ENCODE measurements at places on chromosomes 3 and 15.

GRCh38 chr15:77027697-77028450, 32.9 kb downstream of the PSTPIP1 start:
- peak; percentile 36 for DNase-seq

- DNase-seq: no peak
These were observed 10.4 kb downstream of the TEX264 start for GRCh38 chr3:51681453-51681852.

- peak; percentile 83 for DNase-seq
These were observed 532.8 kb downstream of the FOXP1 start for GRCh38 chr3:71050538-71051258.

DNA sequence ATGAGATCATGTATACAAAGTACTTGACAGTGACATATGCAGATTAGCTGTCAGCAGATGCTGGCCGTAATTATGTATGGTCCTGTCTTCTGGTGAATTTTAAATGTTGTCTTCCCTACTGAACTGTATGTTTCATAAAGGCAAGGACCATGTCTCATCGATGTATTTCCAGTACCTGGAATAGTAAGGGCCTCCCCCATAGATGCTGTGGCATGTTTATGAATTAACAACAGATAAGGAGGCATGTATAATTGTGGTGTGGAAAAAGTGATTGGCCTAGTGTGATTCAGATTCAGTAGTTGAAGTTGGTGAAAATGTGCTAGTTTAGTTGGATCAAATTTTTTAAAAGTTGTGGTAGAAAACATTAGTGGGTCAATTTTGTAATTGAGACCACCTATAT, 202.7 kb upstream of the SLC2A2 start:
- DNase-seq: no peak

DNA sequence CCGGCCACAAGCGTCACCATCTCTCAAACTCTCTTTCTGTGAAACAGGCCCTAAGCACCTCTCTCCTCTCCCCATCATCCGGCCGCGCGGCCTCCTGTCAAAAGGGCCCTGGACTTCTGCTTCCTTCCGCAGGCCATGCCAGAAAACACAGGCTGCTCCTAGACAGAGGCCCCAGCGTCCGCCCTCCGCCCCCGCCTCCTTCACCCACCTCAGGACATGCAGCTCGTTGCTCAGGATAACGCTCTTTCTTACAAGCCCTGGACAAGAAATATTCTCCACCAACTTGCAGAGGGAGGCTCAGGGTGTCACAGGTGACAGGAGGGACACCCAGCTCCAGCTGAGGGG, 212.0 kb downstream of the XXYLT1 start:
- no peak for DNase-seq

- DNase-seq: no peak
These were observed 124.1 kb upstream of the CHRM5 start for GRCh38 chr15:33844186-33844585.

- no peak for DNase-seq
These were observed 16.7 kb upstream of the MYH15 start for GRCh38 chr3:108527109-108527508.

GRCh38 chr15:31544361-31544760, 217.7 kb downstream of the KLF13 start:
- DNase-seq: no peak

DNA sequence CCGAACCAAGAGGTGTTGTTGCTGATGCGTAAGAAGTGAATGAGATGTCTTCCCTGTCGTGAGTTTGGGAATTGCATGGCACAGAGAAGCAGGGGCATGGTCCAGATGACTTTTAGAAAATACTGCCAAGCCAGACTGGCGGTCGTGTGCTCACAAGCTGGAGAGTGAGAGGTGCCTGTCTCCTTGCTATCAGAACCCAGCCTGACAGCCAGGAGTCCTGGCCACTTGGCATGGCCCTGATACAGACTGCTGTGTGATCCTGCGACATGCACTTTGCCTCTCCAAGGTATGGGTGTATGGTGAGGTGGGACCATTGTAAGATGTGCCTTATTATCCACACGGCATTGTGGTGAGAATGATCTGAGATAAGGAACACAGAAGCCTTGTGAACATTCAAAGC, 93.0 kb downstream of the SMAD3 start:
- DNase-seq: no peak

DNA sequence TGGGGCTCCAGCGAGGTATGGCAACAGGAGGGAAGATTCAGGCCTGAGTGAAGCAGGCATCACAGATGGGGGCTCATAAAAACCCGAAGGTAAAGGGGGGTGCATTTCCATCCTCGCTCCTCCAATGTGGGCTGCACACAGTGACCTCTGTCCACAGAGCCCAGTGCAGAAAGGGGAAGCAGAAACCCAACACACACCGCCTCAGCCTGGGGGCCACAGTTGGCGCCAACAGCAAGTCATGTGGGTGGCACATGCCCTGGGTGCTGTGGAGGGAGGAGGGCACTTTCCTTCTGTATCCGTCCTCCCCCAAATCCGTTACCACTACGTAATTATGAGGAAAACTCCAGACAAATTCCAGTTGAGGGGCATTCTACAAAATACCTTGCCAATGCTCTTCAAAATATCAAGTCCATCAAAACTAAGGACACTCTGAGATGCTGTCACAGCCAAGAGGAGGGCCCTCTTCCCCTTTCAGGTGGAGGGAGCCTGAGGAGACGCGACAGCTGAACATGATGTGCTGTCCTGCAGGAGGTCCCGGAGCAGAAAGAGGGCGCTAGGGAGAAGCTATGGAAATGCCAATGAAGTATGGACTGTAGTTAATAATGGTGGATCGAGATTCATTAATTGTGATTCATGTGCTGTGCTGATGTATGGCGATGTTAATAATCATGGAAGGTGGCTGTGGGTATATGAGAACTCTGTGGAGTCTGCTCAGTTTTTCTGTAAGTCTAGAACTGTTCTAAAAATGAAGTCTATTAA, 16.4 kb downstream of the APBA2 start:
- no peak for DNase-seq

DNA sequence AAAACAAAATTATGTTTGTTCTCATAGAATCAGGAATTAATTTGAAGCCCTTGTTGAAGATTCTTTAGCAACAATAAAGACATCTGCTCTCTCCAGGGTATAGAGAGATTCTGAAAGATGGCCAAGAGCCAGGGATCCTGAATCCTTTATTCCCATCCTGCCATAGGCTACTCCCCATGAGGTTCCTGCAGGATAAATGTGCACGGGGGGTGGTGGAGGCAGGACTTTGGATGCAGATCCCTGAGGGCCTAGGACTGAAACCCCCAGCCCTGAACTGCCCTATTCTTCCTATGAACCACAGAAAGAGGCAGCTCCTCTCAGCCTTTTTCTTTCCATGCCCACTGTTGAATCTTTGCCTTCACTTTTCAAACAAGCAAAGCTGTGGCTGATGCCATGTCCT, 17.1 kb downstream of the TMEM108 start:
- DNase-seq: no peak

- peak; percentile 10 for DNase-seq
These were observed 319.6 kb upstream of the IL12A start for GRCh38 chr3:159668990-159669476.

GRCh38 chr3:159340877-159341500, 539.1 kb downstream of the MFSD1 start:
- no peak for DNase-seq

GRCh38 chr15:79364571-79365240, 53.8 kb downstream of the TMED3 start:
- no peak for DNase-seq

DNA sequence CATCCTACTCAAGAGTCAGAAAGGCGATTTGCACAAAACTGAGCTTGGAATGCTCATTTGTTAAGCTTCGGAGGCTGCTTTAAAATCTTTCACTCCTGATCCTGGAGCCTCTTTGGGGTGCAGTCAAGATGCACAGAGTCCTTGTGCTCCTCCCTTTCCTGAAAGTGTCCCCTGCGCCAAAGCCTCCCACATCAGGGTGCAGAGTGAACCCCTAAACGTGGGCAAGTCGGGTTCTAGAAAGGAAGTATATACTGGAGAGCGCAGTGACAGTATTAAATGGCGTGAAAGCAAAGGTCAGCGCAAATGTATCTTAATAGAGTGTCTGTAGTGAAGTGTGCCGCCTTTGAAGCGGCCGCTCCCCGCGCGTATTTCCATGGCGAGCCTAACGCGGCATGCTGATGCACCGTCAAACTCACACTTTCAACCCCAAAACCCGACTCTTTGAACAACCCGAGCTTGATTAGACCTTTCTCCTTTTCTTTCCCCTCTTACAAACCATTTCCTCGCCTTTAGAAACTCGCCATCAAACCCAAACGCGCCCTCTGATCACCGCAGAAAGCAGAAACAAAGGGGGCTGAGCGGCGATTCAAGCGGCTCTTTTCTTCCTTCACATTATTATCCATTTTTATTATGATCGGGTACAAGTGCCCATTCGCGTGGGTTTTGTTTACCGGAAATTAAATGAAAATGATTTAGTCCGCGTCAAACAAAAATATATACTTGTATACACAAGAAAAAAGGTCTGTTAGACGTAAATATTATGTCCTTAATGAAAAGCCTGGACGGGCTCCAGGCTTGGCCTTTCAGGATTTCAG, 18.3 kb downstream of the ZIC4 start:
- DNase-seq: no peak

DNA sequence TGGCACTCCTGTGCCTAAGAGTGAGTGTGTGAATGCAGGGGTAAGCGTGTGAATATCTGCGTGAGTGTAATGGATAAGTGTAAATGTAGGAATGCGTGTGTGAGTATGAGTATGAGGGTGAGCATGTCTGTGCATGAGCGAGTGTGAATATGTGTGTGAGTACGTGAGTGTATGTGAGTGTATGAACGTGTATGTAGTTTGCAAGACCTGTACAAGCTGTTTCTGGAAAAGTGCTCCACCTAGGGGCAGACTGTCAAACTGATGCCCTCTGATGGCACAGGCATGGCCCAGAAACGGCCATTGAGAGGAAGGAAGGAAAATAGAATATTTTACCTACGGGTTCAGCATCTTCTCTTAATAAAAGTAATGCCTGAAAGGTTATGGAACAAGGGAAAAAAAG, 24.4 kb upstream of the FRMD4B start:
- peak; percentile 35 for DNase-seq

DNA sequence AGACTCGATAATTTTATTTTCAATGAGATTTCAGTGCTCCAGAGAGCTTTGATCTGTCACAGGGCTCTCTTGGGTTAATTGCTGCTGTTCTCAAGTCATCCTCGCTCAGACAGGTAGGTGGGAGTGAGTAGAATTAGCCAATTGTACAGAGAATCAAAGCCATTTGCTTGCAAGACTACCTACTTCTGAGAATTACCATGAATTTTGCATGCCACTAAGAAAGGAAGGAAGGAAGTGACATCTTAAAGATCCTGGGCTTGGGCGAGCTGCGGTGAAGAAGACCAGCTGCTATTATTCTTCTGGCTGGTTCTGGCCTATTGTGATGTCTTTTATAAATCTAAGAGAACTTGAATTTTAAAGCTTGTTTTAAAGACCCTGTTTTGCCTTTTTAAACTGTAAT, 154.1 kb upstream of the LPP start:
- peak; percentile 32 for DNase-seq

- no peak for DNase-seq
These were observed 256.6 kb downstream of the CNTN3 start for GRCh38 chr3:74357881-74358280.

DNA sequence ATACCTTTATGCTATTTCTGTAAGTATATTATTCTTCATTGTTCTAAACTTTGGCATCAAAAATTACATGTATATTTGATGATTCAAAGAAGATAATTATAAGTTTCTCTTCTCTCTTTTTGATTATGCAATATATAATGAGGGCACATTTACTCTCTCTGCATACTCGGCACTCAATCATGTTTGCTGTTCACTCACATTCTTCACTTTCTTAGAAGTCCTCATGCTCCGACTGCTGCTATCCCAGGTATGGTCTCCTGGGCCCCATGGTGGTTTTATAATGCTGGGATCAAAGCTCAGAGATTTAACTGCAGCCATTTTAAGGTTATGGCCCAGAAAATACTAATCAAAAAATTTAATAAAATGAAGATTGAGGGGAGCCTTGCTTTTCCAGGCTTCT, 529.7 kb upstream of the IL12A start:
- DNase-seq: no peak

DNA sequence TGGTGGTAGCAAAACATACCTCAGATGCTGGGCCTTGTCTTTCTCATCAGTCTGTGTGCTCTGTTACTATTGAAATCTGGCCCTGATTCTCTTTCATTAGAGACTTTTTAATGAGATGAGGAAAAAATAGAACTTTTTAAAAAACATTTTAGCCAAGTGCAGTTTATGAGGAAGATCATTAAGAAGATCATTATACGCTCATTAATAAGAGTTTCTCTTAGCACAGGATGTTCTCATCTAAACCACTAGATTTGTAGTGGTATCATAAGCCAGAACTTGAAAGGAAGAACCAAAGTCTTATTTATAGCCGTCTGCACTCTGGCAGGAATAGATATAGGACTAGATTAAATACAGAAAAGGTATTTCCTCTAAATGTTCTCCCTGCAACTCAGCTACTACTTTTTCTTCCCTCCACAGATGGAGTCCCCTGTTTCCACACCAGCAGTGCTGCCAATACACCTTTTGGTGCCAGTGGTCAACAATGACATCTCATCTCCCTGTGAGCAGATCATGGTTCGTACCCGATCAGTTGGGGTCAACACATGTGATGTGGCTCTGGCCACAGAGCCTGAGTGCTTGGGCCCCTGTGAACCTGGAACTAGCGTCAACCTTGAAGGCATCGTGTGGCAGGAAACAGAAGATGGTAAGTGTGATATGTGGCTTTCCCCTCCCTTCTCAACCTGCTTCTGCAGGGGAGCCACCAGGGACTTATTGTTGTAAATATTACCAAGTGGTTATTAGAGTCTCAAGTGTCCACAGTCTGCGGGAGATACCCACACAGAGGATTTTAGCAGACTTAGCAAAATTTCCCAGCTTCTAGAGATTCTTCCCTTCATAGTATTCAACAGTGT, 152.8 kb downstream of the RBPMS2 start:
- DNase-seq: no peak

DNA sequence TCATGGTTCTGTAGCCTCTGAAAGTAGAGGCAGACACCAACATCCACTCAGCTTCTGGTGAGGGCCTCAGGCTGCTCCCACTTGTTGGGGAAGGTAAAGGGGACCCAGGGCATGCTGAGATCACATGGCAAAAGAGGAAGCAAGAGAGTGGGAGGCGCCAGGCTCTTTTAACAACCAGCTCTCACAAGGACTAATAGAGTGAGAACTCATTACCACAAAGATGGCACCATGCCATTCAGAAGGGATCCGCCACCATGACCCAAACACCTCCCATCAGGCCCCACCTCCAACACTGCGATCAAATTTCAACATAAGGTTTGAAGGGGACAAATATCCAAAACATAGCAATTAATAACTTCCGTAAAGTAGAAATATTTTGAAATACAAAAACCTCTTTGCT, 192.3 kb downstream of the OCA2 start:
- DNase-seq: no peak

DNA sequence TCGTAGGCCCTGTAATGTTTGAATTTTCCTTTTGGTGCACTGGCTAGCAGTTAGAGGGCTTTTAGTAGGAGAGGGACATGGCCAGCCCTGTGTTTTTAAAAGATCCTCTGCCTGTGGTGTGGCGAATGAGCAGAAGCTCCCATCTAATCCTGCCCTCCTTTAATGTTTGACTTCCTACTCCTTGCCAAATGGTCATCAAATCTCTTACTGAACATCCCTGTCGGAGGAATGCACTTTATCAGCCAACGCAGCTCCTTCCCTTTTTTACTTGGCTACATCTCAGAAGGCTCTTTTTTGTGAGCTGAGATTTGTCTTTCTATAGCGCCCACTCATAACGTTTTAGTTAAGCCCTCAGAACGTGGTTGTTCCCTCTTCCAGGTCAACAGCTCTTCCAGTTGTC, 44.8 kb downstream of the MAP2K5 start:
- no peak for DNase-seq

- DNase-seq: no peak
These were observed 91.1 kb downstream of the VGLL4 start for GRCh38 chr3:11552289-11553264.
